ENCODE measurements at places on chromosomes 5 and 9.
A peak's percentile ranks its signal among the peaks of the same experiment; 100 is the strongest.

GRCh38 chr9:100756217-100756616 is 178.3 kb downstream of the CAVIN4 start:
- DNase-seq, result no peak

DNA sequence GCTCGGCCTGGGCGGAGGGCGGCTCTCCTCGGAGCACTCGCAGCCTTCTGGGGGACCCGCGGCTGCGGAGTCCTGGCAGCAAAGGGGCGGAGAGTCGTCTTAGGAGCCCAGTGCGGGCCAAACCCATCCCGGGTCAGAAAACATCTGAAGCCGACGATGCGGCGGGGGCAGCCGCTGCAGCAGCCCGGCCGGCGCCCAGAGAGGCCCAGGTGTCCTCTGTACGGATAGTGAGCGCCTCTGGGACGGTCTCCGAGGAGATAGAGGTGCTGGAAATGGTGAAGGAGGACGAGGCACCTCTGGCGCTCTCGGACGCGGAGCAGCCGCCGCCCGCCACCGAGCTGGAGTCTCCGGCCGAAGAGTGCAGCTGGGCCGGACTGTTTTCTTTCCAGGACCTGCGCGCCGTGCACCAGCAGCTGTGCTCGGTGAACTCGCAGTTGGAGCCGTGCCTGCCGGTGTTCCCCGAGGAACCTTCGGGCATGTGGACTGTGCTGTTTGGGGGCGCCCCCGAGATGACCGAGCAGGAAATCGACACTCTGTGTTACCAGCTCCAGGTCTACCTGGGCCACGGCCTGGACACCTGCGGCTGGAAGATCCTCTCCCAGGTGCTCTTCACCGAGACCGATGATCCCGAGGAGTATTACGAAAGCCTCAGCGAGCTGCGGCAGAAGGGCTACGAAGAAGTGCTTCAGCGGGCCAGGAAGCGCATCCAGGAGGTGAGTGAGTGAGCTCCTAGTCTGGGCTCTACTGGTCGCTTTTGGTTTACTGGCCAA is 1.2 kb downstream of the JMY start:
- DNase-seq, result peak; percentile 21

GRCh38 chr5:157390551-157391297 is 69.3 kb upstream of the NIPAL4 start:
- DNase-seq, result peak; percentile 36

- DNase-seq, result no peak
Measured at GRCh38 chr5:126757713-126758357, 19.1 kb upstream of the LMNB1 start.

DNA sequence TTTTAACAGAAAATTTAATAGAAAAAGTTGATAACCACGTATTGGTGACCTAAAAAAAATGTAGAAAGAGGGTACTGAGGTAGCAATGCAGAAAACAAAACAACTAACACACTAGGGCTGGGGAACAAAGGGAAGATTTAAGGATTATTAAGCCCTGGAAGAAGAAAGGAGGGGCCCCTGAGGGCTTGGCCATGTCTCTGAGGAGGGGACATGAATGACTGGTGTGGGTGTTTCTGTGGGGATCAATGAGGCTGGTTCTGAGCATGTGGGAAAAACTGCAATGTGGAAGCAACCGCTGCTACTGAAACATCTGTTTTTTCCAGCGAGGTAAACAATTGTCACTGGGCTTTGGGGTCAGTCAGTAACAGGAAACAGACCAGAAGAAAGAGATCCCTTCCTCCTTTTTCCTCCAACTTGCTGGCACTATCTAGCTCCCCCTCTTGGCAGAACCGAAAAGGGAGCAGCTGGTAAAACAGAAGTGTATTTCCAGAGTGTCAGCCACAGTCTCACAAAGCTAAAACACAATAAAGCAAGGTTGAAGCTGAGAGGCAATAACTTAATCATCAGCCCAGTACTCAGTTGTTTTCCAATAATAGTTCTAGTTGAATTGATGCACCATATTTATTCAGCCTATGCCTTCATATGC is 48.3 kb downstream of the ATPSCKMT start:
- DNase-seq, result peak; percentile 21

Measured in suppressor macrophage (primary cell).